ENCODE measurements at places on chromosomes 11 and 22.
A peak's percentile ranks its signal among the peaks of the same experiment; 100 is the strongest.

GRCh38 chr11:69439127-69439526 is 42.3 kb upstream of the LINC01488 start:
- DNase-seq, result no peak

GRCh38 chr11:10293423-10294289 is at the start of gene SBF2:
SBF2 (minus strand) TSS chr11:10294219; CDS start chr11:10294069, 150 bp downstream.
- DNase-seq, result peak; percentile 66

GRCh38 chr11:72754149-72754543 is 1.9 kb upstream of the ARAP1 start:
- DNase-seq, result no peak

DNA sequence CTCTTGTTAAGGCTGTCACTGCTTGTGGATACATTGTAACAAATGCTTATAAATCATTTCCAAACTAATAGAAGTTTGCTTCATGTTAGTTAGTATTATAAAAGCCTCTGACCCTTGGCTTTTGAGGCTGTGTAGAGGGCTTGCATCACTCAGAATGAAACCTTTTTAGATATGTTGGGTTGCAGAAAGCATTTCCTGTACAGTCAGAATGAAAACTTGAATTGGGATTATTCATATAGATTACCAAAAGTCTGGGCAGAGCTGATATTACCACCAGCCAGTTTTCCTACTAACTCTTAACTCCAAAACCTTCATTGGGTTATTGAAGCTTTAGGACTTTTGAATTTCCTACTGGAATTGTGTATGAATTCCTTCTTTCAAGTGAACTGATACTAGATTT is 12.0 kb downstream of the KMT2A start:
- DNase-seq, result no peak

GRCh38 chr22:44667829-44668189 is 34.2 kb upstream of the PRR5 start:
- DNase-seq, result peak; percentile 26

DNA sequence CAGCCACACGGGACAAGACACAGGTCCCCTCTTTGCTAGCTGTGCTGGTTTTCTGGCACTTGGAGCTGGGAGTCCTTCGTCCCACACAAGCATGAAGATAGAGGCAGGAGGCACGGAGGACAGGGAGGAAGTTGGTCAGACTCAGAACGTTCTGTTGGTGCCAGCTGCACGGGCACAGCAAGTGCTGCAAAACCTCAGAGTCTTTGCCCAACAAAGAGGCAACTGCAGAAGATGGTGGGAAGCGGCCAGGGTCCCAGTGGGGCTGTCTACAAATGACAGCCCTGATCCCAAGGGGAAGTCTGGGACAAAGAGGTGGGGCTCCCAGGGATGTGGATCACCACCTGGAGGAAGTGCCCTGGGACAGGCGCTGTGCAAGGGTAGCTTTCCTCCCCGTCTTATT is 9.4 kb upstream of the OSM start:
- no peak for DNase-seq

GRCh38 chr11:122068837-122069236 is 47.2 kb downstream of the BLID start:
- DNase-seq, result no peak

DNA sequence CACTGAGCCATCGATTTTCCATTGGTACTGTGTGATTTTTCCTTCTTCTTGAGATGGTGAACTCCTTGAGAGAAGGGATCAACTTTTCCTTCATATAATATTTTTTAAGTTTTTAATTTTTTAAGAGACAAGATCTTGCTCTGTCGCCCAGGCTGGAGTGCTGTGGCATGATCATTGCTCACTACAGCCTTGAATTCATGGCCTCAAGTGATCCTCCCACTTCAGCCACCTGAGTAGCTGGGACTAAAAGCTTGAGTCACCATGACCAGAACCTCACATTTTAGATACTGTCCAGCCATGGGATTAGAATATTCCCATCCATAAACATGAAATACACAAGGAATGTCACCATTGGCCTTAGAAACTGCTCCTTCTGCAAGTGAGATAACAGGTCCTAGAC is 66.9 kb upstream of the CHRM4 start:
- DNase-seq, result no peak

DNA sequence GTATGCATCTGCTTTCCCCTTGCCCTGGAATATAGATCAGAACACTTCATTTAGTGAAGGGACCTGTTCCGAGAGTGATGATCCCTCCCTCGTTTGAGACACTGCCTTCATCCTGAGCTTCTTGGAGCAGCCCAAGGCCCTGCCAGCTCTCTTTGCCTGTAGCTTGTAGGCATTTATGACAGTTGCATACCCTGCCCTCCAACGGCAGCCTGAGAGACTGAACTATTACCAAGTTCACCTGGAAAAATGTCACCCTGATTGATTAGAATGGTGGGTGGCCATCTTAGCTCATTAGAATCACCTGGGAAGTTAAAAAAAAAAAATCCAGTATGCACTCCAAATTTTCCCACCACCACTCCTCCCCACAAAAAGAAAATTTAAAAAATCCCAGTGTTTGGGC is 1.5 kb downstream of the MICAL3 start:
- DNase-seq, result no peak

DNA sequence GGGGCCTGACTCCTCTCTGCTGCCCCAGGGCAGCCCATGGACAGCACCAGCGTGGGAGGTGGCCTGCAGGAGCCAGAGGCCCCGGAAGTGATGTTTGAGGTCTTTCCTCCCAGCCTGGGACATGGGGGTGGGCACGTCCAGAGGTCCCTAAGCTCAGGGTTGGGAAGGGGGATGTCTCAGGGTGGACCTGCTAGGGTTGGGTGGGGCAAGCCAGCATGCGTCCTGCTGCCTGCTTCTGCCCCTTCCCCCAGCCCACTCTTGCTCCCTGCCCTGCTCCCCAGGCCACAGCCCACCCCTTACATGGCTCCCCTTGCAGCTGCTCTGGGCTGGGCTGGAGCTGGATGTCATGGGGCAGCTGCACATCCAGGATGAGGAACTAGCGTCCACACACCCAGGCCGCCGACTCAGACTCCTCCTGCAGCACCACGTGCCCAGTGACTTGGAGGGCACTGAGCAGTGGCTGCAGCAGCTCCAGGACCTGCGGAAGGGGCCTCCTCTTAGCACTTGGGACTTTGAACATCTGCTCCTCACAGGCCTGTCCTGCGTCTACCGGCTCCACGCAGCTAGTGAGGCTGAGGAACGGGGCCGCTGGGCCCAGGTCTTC is 1.3 kb downstream of the FAM180B start:
- no peak for DNase-seq

DNA sequence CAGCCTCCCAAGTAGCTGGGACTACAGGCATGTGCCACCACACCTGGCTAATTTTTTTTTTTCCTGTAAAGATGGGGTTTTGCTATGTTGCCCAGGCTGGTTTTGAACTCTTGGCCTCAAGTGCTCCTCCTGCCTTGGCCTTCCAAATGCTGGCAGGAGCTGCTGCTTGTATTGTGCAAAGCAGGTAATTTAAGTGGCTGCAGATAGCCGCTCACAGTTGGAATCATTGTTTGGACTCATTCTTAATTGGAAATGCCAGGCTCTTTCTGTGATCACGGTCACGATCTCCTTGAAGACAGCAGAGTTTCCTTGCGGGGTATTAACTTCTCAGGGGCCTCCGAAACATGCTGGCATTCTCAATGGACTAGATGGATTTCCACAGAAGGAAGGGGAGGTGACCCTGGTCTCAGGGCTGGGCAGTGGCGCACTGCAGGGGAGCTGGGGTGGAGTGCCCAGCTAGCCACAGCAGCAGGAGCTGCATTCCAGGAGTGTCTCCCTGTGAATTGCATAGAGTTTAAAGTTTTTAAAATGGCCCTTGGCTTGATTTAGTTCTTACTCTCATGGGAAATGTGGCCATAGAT is 136.1 kb downstream of the MORC2 start:
- no peak for DNase-seq

- no peak for DNase-seq
Observed at GRCh38 chr11:95920460-95921105, 3.3 kb downstream of the MTMR2 start.

GRCh38 chr11:74004759-74005615 is 3.9 kb downstream of the UCP3 start:
- DNase-seq, result peak; percentile 64

DNA sequence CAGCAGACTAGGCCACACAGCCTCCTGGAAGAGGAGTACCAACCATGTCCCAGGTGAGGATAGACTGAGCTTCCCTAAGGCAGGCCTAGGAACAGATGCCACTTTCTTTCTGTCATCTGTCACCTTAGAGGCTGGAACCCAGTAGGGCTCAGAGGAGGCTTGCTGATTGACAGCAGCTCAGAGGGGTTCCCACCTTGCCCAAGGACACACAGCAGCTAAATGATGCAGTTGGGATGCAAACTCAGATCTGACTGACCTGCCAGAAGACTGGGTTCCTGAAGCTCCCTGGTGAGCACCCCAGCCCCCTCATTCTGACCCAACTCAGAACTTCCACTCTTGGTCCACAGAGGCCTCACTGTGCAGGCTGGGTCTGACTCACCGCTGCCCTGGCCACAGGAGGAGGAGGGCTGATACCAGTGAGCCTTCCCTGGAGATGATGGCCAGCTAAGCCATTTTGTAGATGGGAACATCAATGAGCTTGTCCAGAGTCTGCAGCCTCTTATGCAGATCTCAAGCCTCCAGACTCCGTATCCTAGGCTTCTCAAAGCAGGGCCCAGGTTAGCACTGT is 14.0 kb downstream of the CAPN5 start:
- no peak for DNase-seq

- no peak for DNase-seq
Observed at GRCh38 chr11:122028545-122028944, 87.5 kb downstream of the BLID start.

- no peak for DNase-seq
Observed at GRCh38 chr11:120917559-120918239, 106.2 kb upstream of the TBCEL start.

DNA sequence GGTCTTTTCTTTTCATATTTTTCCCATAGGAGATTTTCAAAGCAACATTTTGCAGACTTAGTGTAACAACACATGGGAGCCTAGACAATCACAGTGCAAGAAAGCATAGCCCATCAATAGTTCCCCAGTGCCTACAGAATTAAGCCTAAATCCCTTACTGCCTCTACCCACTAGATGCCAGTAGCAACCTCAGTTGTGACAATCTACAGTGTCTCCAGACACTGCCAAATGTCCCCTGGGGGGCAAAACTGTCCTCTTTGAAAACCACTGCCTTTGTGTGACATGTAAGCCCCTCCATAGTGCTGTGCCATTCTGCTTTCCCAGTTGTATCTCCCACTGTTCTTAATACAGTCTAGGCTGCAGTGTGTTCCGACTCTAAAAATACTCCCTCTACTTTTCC is 1329.0 kb downstream of the LRRC4C start:
- no peak for DNase-seq

- no peak for DNase-seq
Observed at GRCh38 chr22:43869799-43870198, 7.5 kb upstream of the SULT4A1 start.

DNA sequence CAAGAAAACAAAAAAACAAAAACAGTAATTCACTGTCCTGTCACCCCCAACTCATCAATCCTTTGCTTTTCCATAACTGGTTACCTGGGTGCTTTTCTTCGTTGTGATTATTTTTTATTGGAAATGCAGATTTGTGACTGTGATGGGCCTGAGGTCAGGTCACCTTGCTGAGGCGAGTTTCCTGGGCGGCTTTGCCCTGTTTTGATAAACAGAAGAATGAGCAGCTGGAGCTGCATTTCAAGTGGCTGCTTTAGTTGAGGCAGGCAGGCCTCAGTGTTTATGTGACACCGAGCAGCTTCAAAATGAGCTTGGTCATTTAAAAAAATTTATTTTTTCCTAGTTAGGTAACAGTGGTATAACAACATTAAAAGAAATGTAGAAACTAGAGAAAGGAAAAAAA is 22.2 kb downstream of the PTPRJ start:
- no peak for DNase-seq

- no peak for DNase-seq
Observed at GRCh38 chr11:44638032-44638431, 72.6 kb downstream of the CD82 start.

DNA sequence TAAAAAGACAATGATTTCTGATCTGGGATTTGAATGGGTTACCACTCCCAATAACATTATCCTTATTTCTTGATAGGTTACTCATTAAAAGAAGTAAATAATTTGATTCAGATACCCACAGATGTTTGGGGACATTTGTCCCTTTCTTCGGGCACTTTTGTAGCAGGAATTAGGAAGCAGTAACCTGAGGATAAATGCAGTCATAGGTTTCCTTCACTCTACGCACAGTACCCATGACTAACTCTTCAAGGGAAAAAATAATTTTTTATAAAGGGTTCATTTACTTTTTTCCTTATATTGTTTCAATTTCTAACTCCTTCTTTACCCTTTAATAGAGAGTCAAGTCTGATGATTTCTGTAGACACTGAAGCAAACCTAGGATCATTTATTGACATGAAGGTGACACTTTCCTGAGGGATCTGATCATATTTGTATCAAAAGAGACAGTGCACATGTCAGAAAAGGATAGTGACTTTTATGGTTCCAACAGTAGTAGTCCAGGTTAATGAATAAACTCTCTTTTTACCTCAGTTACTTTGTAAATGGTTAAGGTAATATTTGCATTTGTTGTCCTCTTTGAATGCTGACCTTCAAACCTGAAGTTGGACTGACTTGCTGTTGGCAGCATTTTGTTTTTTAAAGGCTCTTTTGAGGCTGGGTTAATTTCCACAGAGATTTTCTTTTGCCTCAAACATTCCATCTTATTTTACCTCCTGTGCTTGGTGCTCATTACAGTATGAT is 1072.0 kb downstream of the LRRC4C start:
- DNase-seq, result no peak

DNA sequence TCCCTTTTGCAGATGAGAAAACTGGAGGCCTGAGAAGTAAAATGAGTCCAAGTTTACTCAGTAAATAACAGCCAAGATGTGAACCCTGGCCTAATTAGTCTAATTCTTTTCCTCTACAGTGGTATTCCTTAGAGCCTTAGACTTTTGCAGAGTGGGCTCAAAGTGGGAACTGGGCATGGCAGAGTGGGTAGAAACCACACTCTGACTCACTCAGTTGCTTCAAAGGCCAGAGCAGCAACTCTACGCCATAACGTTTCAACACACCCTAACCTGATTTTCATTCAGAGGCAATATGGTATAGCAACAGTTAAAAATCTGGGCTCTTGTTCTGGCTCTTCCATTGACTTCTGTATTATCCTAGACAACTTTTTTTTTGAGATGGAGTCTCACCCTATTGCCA is 2.8 kb downstream of the THRSP start:
- no peak for DNase-seq

DNA sequence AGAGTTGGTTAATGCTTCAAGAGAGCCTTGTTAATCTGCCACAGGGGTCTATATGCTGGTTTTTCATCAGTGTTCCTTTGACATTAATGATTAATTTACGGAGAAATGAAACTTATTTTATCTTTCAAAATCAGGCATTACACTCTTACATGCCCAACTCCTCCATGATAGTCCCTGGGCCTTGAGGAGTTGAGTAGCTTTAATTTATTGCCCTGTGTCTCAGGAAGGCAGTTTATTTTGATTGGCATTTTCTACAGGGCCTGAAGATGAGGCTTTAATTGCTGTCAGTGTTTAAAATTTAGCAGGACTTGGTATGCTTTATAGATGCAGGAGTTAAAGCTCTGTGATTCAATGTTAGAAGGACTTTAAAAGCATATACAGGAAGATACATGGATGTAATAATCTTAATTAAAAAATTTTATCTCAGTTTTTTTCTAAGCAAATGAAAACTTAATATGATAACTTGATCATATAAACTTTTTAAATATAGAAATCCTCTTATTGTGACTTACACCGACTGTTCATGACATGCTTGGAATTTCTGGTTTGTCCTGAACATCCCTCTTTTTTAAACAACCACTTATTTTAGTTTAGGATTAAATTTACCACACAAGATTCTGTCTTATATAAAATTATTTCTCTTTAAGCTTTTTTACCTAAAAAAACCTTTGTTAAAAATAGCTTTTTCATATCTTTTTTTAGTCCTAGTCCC is 12.2 kb downstream of the GLYAT start:
- DNase-seq, result no peak

GRCh38 chr11:119178166-119178680 is 7.1 kb upstream of the NHERF4 start:
- no peak for DNase-seq
